ENCODE measurements at places on chromosomes 11 and 22.

- DNase-seq: peak; percentile 41
Measured at GRCh38 chr11:72831521-72832300, 17.5 kb downstream of the ATG16L2 start.

DNA sequence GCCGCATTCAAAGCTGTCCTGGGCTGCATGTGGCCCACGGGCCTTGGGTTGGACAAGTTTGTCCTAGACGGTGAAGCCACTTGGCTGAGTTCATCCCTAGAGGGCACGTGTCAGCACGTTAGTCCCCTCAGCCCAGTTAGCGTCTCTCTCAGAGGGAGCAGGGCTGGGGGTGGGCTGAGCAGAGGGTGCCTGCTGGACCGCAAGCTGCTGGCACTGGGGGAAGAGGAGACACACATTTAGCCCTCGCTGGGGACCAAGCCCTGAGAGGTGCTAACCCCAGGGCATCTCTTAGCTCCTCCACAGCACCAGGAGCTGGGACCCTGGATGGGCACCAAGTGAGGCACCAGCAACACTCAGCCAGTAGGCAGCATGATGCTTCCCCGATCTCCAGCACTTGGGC is 107.0 kb downstream of the SHANK2 start:
- DNase-seq: no peak

- DNase-seq: no peak
Measured at GRCh38 chr22:44659140-44659539, 42.9 kb upstream of the PRR5 start.

DNA sequence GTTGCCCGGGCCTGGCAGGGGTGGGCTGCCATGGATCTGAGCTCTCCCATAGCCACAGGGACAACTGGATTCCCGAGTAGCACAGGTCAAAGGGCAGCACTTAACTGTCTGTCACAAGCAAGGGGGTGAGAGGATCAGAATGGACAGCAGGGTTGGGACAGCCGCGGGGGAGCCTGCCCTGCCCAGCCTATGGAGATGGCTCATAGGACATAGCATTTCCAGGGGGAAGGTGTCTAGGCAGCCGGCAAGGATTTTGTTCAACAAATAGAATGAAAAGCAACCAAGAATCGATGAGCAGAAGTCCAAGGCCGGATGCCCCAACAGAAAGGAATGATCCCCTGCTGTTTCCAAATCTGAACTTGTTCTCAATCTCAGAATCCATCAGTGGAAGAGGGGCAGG is 92.9 kb downstream of the RPS6KA4 start:
- no peak for DNase-seq

GRCh38 chr22:31800065-31800464 is 46.2 kb downstream of the DEPDC5 start:
- no peak for DNase-seq
